Activated naive CD8-positive, alpha-beta T cell treated with anti-CD3 and anti-CD28 coated beads, Interleukin-2, amount 50 U/mL, for 24 hours (primary cell): ENCODE measurements at places on chromosomes 16 and 17.

- H3K4me1 ChIP-seq, result no peaks in the 10 kb centered on the region
- no peak overlapping the region for H3K27ac ChIP-seq
- no peak overlapping the region for H3K4me3 ChIP-seq
Measured at GRCh38 chr16:89907055-89907814, 11.4 kb upstream of the MC1R start.

DNA sequence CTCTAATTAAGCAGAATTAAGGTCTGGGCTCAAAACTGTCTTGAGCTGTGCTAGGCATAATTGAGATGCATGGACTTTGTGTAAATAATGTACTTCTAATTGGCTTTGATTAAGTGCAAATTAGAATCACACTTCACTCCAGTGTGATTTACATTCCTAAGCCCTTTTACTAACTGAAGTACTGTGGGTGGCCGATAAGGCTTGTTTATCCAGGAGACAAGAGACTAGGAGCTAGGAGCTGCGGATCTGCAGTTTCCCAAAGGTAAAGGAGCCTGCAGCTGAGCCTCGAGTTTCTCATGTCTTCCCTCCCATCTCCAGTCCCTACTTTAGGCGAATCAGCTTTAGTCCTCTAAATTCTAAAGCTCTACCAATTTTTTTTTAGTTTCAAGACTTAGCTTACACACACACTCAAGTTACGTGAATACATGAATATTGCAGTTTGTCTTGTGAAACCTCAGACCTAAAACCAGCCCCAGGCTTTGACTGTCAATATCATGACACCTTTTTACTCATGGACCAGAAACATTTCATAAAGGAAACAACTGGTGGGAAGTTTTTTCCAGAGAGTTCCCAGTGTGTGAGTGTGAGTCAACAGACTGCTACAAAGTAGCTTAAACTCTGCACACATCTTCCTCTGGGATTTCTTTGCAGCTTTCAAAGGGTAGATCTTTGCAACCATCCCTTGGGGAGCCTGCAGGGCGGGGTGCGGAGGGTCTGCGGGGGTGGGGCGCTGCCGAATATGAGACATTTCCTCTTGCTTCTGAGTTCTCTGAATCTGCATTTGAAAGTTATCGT, 113.9 kb upstream of the TBX2 start:
- H3K4me1 ChIP-seq, result peaks cover 12% of the 10 kb centered on the region
- H3K27ac ChIP-seq, result no peak overlapping the region
- H3K27me3 ChIP-seq, result no peaks in the 10 kb centered on the region
- no peak for DNase-seq

DNA sequence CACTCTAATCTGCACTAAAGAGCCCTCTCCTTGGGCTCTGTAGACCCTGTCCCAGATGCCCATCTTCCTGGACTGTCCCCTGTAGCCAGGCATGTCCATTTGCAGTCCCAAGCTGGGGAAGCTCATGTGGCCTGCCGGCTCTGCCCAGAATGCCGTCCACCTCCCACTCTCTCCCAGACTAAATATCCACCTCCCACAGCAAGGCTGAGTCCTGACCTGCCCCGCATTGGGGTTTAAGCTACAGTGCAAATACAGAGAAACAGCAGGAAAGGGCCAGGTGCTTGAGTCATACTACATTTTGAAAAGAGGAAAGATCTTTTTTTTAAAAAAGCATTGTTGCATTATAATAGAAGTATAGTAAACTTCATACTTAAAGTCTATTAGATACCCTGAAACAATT, 3.0 kb downstream of the ST6GALNAC2 start:
- H3K4me3 ChIP-seq, result no peak overlapping the region
- H3K27ac ChIP-seq, result no peak overlapping the region
- H3K36me3 ChIP-seq, result no peaks in the 10 kb centered on the region
- H3K4me1 ChIP-seq, result peaks cover 19% of the 10 kb centered on the region
- DNase-seq, result no peak

- no peak for DNase-seq
- peaks cover 34% of the 10 kb centered on the region for H3K36me3 ChIP-seq
- no peak overlapping the region for H3K4me3 ChIP-seq
- H3K27ac ChIP-seq, result no peak overlapping the region
- H3K27me3 ChIP-seq, result no peaks in the 10 kb centered on the region
- H3K4me1 ChIP-seq, result peaks cover 11% of the 10 kb centered on the region
Measured at GRCh38 chr17:35713069-35713728, 18.2 kb upstream of the RASL10B start.

- H3K4me1 ChIP-seq, result peaks cover 36% of the 10 kb centered on the region
- peak overlapping the region; percentile 64 for H3K4me3 ChIP-seq
- H3K27ac ChIP-seq, result peak overlapping the region; percentile 82
- H3K36me3 ChIP-seq, result no peaks in the 10 kb centered on the region
Measured at GRCh38 chr16:14309906-14310305, 238.8 kb downstream of the MRTFB start.

- no peak overlapping the region for H3K4me3 ChIP-seq
- H3K27ac ChIP-seq, result peak overlapping the region; percentile 1
- H3K27me3 ChIP-seq, result no peaks in the 10 kb centered on the region
- peaks cover 76% of the 10 kb centered on the region for H3K4me1 ChIP-seq
Measured at GRCh38 chr17:46108120-46108519, 85.1 kb downstream of the KANSL1 start.

GRCh38 chr16:17173281-17173680, 297.5 kb downstream of the XYLT1 start:
- peaks cover 2% of the 10 kb centered on the region for H3K36me3 ChIP-seq
- peaks cover 13% of the 10 kb centered on the region for H3K4me1 ChIP-seq
- no peak overlapping the region for H3K4me3 ChIP-seq
- no peak overlapping the region for H3K27ac ChIP-seq

GRCh38 chr17:27353033-27353460, 59.1 kb downstream of the WSB1 start:
- H3K4me3 ChIP-seq, result peak overlapping the region; percentile 81
- H3K27me3 ChIP-seq, result peaks cover 2% of the 10 kb centered on the region
- DNase-seq, result no peak
- peaks cover 38% of the 10 kb centered on the region for H3K4me1 ChIP-seq

- H3K27me3 ChIP-seq, result no peaks in the 10 kb centered on the region
- H3K4me1 ChIP-seq, result peaks cover 25% of the 10 kb centered on the region
- H3K27ac ChIP-seq, result no peak overlapping the region
Measured at GRCh38 chr16:4461250-4462085, 13.0 kb downstream of the NMRAL1 start.

- no peaks in the 10 kb centered on the region for H3K27me3 ChIP-seq
- DNase-seq, result peak; percentile 59
- H3K36me3 ChIP-seq, result peaks cover 2% of the 10 kb centered on the region
- H3K4me3 ChIP-seq, result peak overlapping the region; percentile 96
- H3K27ac ChIP-seq, result peak overlapping the region; percentile 97
- H3K4me1 ChIP-seq, result peaks cover 56% of the 10 kb centered on the region
Measured at GRCh38 chr17:2398655-2399571, 1.9 kb downstream of the MNT start.
